ENCODE measurements at places on chromosomes 6 and 20.

GRCh38 chr6:128415387-128415786 is 105.0 kb downstream of the PTPRK start:
- DNase-seq, result no peak

- peak; percentile 40 for DNase-seq
Measured at GRCh38 chr6:105560611-105561066, 157.8 kb upstream of the PREP start.

DNA sequence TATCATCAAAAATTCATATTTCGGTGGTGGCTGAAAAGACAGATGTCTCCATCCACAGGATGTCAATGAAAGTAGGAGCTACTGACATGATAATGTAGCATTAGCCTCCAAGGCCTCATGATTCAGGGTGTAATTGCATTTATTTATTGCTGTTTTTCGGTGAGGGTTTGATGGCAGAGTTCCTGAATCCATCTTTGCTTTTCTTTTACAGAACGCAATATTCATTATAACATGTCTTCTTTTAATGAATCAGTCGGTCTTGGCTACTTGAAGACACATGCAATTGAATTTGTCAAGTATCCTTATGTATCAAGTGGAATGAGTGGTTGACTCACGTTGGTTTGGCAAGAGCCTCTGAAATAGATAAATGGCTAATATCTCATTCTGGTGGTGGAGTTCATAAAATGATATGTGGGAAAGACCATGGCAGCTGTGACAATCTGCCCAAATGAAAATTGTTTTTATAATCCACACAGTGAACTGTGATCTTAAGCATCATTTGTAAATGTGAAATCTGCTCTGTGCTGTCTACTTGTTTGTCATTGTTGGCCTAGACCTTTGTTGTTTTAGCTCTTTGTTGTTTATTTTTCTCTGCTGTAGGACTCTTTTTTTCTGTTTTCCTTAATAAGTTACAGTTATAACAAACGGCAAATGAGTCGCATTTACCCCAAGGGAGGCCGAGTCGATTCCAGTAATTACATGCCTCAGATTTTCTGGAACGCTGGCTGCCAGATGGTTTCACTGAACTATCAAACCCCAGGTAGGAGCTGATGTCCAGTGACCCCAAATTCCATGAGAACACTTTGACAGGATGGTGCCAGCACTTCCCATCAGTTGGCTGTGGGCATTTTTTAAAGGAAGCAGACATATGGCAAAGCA is 105.7 kb upstream of the LAMP5 start:
- no peak for DNase-seq

- peak; percentile 95 for DNase-seq
Measured at GRCh38 chr20:49768204-49769047, 44.2 kb upstream of the SLC9A8 start.

DNA sequence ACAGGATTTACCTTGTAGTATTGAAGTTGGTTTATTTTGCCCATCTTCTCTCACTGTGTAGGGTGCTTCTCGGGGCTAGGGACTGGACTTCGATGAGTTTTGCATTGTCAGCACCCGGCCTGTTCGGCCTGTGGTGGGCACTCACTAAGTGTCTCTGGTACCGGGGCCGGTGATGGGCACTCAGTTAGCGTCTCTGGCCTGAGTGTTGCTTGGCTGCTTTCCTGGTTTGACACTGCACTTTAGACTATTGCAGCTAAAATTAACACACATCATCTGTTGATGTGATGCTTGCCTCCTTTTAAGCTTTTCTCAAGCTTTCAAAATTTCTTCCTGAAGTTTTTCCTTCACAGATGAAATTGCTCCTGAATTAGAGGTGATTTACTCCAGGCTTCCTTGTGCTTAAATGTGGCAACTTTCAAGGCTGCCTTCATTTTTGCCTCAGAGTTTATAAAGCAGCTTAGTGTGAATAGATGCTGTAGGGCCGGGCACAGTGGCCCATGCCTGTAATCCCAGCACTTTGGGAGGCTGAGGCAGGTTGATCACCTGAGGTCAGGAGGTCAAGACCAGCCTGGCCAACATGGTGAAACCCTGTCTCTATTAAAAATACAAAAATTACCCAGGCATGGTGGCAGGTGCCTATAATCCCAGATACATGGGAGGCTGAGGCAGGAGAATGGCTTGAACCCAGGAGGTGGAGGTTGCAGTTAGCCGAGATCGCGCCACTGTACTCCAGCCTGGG is 41.7 kb upstream of the TULP4 start:
- DNase-seq, result no peak

DNA sequence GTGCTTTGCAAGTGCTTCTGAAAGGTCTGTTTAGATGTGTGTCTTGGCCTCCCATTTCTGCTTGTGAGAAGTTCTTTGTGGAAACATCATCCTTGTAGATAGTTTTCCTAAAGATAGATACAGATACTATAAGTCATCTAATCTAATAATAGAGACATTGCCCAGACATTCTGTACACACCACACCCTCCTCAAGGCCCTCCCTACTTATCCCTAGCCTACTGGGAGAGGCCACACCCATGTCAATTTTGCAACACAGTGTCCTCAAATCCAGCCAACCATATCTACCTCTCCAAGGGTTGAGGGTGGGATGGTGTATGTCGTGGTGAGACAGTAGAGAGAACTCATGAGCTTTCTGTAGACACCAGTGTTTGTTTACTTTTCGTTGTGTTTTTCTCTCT is 6.2 kb downstream of the KDM1B start:
- DNase-seq, result no peak

GRCh38 chr6:52260634-52261033 is 16.3 kb upstream of the IL17F start:
- DNase-seq, result no peak

DNA sequence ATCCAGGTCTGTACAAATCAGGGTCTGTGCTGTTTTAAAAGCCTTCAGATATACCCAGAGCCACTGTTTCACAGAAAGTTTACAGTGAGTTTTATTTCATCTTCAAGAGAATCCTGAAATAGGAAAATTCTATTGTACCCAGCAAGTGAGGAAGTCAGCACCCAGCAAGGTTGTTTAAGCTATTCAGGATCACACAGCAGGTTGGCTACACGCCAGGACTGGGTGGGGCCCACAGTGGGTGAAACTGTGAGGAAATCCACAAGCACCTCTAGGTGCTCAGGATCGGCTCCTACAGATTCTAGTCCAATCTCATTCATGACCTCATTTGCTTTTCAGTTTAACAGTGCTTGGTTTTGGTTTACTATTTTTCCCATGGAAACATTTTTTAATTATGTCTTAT is 128.9 kb downstream of the SYNDIG1 start:
- DNase-seq, result no peak

DNA sequence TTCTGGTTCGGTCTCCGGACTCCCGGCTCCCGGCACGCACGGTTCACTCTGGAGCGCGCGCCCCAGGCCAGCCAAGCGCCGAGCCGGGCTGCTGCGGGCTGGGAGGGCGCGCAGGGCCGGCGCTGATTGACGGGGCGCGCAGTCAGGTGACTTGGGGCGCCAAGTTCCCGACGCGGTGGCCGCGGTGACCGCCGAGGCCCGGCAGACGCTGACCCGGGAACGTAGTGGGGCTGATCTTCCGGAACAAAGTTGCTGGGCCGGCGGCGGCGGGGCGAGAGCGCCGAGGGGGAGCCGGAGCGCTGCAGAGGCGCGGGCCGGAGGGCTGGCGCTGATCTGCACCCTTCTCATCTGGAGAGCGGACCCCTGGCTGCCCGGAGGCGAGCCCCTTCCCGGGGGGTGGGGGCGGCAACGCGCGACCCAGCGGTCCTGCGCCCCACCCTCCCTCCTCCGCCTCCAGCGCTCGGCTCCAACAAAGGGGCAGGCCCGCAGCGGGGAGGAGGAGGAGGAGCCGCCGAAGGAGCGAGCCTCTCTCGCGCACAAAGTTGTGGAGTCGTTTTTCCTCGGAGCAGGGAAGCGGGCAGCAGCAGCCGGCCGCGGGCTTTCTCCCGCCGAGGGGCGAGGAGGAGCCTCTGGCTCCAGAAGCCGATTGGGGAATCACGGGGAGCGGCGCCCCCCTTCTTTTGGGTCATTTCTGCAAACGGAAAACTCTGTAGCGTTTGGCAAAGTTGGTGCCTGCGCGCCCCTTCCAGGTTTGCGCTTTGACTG is at the start of gene UTRN:
TSS of gene UTRN (plus strand) at position 553 of the 765 bp plus-strand sequence. CDS start 6,494 bp downstream, outside the sequence.
- peak; percentile 73 for DNase-seq

- no peak for DNase-seq
Measured at GRCh38 chr20:21326700-21327099, 23.6 kb downstream of the XRN2 start.

GRCh38 chr6:85111481-85112011 is 338.3 kb upstream of the NT5E start:
- no peak for DNase-seq

GRCh38 chr6:33132081-33132524 is 56.3 kb downstream of the HLA-DPB1 start:
- no peak for DNase-seq

DNA sequence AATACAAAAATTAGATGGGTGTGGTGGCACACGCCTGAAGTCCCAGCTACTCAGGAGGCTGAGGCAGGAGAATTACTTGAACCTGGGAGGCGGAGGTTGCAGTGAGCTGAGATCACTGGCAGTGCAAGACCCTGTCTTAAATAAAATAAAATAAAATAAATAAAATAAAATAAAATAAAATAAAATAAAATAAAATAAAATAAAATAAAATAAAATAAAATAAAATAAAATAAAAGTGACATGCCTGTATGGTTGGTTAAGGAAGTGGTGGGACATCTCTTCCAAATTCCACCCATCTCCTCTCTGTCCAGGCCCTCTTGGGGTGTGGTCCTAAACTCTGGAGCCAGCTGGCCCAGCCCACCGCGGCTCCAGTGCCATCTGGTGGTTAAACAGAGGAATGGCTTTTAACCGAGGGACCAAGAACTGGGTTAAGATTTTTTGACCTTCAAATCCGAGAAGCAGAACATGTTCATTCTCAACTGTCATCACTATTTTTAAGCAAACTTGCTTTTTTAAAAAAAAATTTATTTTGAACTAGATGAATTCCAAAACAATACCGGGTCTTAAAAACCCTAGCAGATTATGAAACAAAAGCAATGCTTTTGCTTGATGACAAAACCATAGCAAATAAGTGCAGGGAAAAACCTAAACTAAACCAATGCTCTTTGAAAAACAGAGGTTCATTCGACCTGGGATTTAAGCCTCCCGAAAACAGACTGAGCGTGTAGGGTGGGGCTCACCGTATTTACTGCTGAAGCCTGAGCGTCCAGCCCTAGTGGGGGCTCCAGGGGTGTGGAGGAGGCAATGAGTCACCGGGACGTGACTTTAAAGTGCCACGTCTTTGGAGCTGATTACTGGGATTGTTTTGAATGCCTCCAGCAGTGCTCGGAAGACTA is 68.8 kb downstream of the CDC5L start:
- peak; percentile 75 for DNase-seq

GRCh38 chr6:158910484-158911440 is 89.2 kb downstream of the RSPH3 start:
- peak; percentile 45 for DNase-seq

DNA sequence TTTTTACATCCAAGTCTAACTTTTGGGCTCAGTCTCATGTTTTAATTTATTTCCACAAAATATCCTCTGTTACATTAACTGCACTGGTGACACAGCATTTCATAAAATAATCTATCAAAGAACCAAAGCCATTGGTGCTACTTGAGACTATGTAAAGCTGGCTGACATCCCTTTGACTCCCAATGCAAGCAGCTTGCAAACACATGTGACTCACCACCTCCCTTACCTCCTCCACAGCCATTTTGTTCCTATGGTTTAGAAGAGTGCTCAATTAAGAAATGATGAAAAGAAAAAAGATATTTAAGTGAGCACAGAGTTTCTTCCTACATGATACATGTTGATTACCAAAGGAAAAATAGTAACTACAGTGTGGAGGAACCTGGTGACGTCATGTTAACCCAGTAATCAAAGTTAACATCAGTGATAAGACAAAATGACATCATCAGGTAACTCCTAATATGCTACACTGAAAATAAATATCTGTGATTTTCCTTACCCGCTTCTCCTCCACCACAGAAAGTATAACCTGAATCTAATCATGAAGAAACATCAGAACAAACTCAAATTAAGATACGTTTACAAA is 53.3 kb upstream of the LGSN start:
- DNase-seq, result no peak

DNA sequence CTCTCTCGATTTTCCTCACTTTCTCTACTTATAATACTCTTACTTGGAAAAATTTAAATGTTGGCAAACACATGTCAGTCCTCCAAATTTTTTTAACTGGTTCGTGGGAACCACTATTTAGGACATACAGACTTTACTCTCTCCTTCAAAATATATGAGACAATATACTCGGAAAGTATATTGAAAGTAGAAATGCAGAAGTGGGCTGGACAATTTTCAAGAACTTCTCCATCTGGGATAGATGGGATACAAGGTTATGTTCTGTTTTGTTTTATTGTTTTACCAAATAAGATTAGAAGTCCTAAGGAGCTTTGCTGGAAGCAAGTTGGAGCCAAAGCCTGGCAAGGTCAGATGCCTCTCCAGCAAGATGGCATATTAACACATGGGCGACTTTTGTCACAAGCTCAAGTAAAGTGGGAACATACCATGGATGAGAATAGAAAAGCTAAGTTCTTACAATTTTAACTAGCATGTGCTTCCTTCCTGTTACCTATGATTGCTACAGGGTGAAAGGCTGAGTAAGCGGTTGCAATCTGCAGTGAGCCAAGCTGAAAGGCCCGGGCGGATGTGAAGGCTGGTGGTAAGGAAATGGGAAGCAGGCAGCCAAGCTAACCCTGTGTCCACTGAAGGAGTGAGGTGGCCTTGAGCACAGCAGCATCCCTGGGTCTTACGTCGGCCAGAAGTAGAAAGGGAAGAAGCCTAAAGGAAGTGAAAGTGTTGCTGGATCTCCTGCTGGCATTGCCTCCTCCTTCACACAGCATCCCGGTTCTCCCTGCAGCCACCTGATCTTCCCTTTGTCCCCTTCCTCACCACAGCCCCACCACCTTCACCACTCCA is 7.1 kb downstream of the MAP3K5 start:
- DNase-seq, result no peak

GRCh38 chr6:37119387-37119886 is 50.5 kb upstream of the PIM1 start:
- no peak for DNase-seq

DNA sequence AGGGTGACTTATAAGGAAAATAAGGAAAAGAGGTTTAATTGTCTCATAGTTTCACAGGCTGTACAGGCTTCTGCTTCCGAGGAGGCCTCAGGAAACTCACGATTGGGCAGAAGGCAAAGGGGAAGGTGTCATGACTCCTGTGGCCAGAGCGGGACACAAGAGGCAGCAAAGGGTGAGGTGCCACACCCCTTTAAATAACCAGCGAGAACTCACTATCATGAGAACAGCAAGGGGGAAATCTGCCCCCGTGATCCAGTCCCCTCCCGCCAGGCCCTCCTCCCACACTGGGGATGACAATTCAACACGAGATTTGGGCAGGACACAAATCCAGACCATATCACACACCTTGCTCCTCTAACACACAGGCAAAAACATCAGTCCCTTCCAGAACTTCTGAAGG is 254.0 kb downstream of the DLL1 start:
- DNase-seq, result no peak

All from RWPE1 (cell line).